A673 (cell line): ENCODE measurements at places on chromosomes 13 and 19. TPM values are rescaled to one million over a fixed set of nuclear protein-coding genes. Genes with fewer than 3 reads are reported as not detected.

Gene SPACA4
- not detected in 2 replicates for total RNA-seq

Gene SHC2
- total RNA-seq = 1.1 and 2.0 TPM in 2 replicates

Gene ECSIT
- 64.7 and 74.8 TPM in 2 replicates for total RNA-seq

Gene ZNF91
- 7.0 and 8.9 TPM in 2 replicates for total RNA-seq

Gene C3
- 1.8 TPM in 2 replicates for total RNA-seq

Gene ZNF763
- 0.24 TPM in 1 of 2 replicates, not detected in the other for total RNA-seq

Gene SLC10A2
- total RNA-seq = not detected in 2 replicates

Gene SSC5D
- 1.4 and 2.2 TPM in 2 replicates for total RNA-seq

Gene ZNF565
- 7.2 and 7.5 TPM in 2 replicates for total RNA-seq

Gene SIGLEC12
- total RNA-seq = not detected in 2 replicates

Gene ERICH6B
- not detected in 2 replicates for total RNA-seq

Gene CASP14
- total RNA-seq = not detected in 2 replicates

Gene LHB
- not detected in 2 replicates for total RNA-seq

Gene ZNF582
- total RNA-seq = 2.7 and 3.0 TPM in 2 replicates

Gene GIPC3
- total RNA-seq = 0.34 and 1.2 TPM in 2 replicates

Gene CCDC70
- total RNA-seq = not detected in 2 replicates

Gene MYO16
- total RNA-seq = 0.49 and 0.50 TPM in 2 replicates

Gene ZNF726
- total RNA-seq = 0.80 TPM in 1 of 2 replicates, not detected in the other

Gene CRLF1
- total RNA-seq = 192 and 305 TPM in 2 replicates

Gene ZNF738
- 26.3 and 27.2 TPM in 2 replicates for total RNA-seq
